ENCODE measurements at places on chromosomes 16 and 17.
A peak's percentile ranks its signal among the peaks of the same experiment; 100 is the strongest.

DNA sequence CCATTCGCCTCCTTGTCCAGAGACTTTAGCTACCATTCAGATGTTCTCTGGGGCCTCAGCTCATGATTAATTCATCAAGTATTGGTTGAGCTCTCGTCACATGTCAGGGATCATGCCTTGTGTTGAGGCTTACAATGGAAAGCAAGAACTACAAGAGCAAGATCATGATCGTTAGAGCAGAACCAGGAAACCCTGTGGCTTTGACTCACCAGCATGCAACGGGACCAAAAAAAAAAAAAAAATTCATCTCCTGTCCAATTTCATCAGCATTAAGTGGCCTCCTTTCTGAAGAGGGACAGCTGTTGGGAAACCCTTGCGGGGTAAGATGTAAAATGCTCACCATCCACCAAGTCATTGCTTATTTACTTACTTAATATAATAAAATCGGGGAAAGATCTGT, 12.1 kb upstream of the USP10 start:
- no peak for DNase-seq

DNA sequence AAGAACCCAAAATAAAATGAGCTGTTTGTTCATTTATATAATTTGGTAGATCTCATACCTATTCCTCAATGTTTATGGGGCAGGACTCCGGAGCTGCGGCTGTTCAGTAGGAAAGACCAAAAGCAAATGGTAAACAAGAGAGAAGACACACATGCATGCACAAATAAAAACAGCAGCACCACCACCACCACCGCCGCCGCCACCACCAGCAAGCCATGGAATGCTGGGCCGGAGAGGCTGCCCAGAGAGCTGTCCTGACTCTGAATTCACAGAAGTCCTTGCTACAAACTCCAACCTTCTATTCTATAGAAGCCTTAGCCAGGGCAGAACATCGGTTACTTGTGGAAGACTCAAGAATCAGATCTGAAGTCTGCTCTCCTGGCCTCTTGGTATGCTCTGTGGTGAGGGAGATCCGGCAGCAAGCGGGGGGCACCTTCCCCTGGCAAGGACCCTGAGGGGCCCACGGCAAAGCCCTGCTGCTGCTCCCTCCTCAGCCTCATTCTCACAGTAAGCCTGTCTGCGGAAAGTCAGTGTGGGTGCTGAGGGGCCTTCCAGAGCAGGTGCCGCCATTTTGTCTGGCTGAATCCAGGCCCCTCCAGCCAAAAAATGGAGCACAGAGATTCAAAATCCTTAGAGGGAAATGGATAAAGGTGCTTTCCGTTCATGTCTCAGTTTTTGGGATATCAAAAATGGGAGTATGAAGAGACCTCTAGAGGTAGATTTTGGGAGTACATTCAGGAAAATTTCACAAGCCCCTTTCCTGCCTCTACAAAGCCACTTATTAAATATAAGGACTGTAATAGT, 6.4 kb upstream of the FOXJ1 start:
- no peak for DNase-seq

DNA sequence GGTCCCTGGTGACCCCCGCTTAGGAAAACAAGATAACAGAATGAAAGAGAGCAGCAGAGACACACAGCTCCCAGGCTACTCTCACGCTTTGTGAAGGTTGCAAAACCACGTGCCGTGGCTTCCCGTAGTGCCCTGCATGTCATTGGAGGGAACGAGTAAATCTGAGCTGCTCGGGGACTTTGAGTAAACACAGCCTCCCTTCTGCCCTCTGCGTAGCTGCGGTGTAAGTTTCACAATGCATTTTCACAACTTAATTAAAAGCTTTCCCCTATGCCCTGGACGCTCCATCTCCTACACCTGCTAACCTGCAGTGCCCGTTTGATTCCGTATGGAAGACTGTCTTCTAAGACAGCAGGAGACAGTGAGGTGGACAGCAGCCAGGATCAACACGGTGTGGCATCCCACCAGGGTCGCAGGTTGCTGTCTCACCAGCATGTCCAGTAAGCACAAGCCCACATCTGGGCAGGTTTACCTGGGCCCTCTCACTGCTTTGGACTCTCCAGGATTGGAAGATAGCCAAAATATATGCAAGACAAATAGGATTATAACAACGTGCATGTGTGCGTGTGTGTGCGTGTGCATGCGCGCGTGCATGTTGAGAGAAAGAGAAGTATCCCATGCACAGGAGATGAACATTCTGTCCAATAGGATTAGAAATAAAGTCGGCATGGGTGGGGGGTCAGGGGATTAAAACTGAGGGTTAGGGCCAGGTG, 116.4 kb upstream of the RCVRN start:
- no peak for DNase-seq

DNA sequence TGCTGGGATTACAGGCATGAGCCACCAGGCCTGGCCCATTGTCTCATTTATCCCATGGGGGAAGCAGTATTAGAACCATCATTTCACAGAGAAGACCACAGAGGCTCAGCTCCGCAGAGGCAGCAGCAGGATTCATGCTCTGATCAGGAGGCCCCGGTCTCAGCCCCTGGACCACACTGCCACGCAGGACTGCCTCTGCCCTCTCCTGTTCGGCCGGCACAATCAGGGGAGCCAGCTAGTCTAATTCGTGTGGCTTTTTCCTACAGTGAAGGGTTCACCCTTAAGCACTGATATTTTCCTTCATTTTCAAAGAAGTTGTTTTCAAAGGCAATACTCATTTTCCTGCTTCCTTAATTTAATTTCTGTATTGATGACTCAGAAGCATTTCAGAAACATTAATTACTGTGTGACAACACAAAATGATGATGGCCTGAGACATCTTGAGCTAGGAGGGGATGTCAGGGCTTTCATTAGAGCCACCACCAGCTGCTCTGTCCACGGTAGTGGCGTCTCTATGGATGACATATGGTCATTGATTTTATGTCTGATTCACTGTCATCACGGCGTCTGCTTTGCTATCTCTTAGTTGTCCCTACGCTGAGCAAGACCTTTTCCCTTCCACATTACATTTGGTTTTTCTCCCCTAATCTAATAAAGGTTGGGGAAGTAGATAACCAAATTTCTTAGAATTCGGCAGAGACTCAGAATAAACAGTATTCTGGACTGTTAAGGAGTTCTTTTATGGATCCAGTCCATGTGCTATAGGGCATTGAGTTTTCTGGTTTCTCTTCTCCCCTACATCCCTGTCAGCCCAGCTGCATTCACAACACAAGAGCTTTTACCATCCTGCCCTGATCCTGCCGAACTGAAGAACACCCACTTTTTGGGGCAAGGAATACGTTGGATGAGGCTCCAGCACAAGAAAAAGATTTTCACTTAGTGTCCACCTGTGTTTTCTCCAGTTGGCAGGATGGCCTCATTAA, 314.0 kb downstream of the SLC39A11 start:
- no peak for DNase-seq

GRCh38 chr17:68591583-68591982, 9.6 kb downstream of the FAM20A start:
- no peak for DNase-seq

GRCh38 chr17:41322094-41322902, 6.8 kb upstream of the KRTAP17-1 start:
- DNase-seq: peak; percentile 11

GRCh38 chr17:57097832-57098421, 12.9 kb downstream of the AKAP1 start:
- DNase-seq: no peak

GRCh38 chr16:48157302-48157701, 1.5 kb upstream of the ABCC12 start:
- no peak for DNase-seq

DNA sequence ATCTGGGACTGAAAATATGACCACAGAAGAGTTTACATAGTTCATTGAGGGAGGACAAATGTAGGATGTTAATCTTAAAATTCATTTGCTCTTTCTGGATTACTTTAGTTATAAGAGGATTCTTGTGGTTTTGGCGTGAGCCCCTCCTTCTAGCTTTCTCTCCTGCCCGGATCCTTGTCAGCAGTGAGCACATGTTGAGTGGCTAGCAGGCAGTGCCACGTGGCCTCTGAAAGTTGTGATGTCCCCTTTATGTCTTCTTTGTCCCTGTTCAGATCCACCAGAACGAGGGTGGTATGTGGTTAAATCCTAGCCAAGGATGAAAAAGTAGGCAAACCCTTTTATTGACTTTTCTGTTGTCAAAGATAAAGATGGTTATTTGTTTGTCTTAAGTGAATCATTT, 83.8 kb downstream of the GNAO1 start:
- no peak for DNase-seq
